Smooth muscle cell of the umbilical artery (primary cell): ENCODE measurements at places on chromosomes 6 and 20. TPM values are rescaled to one million over a fixed set of nuclear protein-coding genes. Genes with fewer than 3 reads are reported as not detected.

Gene TMEM244
- total RNA-seq, result not detected in 2 replicates

Gene KCNK16
- total RNA-seq, result not detected in 2 replicates

Gene DEFB132
- total RNA-seq, result not detected in 2 replicates

Gene FAM209B
- not detected in 2 replicates for total RNA-seq

Gene SIRPD
- not detected in 2 replicates for total RNA-seq

Gene CGA
- not detected in 2 replicates for total RNA-seq

Gene THBD
- 1.2 and 7.2 TPM in 2 replicates for total RNA-seq

Gene GRM1
- not detected in 2 replicates for total RNA-seq

Gene SIRPB1
- 0.42 and 2.1 TPM in 2 replicates for total RNA-seq

Gene NKAPL
- 0.89 and 1.9 TPM in 2 replicates for total RNA-seq

Gene DPPA5
- not detected in 2 replicates for total RNA-seq

Gene SLC4A11
- total RNA-seq, result 1.2 and 1.9 TPM in 2 replicates

Gene FAM83B
- total RNA-seq, result 0.09 TPM in 1 of 2 replicates, not detected in the other

Gene LY6G6D
- not detected in 2 replicates for total RNA-seq

Gene BIRC7
- total RNA-seq, result 0.30 TPM in 1 of 2 replicates, not detected in the other
